ENCODE measurements at places on chromosomes 7 and 10.

DNA sequence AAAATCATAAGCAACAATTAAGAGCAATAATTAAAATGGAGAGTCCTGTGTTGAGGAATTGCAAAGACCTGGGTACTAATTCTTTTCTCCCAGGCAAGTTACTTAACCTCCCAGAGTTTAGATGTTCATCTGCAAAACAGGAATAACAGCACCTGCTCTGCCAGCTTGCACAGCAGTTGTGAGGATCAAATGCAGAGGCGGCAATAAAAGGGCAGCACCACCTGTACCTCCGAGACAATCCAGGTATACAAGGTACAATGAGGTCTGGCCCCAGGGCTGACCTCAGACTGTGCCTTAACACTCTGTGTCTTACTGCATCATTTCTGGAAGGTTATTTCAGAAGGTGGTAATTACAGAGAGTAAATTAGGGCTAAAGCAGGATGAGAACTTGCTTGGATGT is 14.5 kb upstream of the FAM204A start:
- DNase-seq, result no peak

GRCh38 chr7:156504006-156504405 is 136.6 kb upstream of the RNF32 start:
- no peak for DNase-seq

GRCh38 chr7:99409192-99409572 is 413 bp downstream of the BUD31 start:
- peak; percentile 19 for DNase-seq

GRCh38 chr10:15704581-15704968 is 15.1 kb downstream of the ITGA8 start:
- peak; percentile 63 for DNase-seq

GRCh38 chr10:94402843-94403379 is 570 bp downstream of the TBC1D12 start:
- no peak for DNase-seq

- no peak for DNase-seq
These were observed 262.7 kb downstream of the WDR11 start for GRCh38 chr10:121113911-121114310.

- no peak for DNase-seq
These were observed 88.4 kb downstream of the DIP2C start for GRCh38 chr10:600876-601659.

GRCh38 chr10:36888925-36889573 is 236.3 kb upstream of the ANKRD30A start:
- peak; percentile 36 for DNase-seq

GRCh38 chr10:88107296-88108097 is 244.1 kb downstream of the PTEN start:
- DNase-seq, result no peak

- DNase-seq, result peak; percentile 42
These were observed 22.2 kb downstream of the PSPH start for GRCh38 chr7:56028942-56029630.

DNA sequence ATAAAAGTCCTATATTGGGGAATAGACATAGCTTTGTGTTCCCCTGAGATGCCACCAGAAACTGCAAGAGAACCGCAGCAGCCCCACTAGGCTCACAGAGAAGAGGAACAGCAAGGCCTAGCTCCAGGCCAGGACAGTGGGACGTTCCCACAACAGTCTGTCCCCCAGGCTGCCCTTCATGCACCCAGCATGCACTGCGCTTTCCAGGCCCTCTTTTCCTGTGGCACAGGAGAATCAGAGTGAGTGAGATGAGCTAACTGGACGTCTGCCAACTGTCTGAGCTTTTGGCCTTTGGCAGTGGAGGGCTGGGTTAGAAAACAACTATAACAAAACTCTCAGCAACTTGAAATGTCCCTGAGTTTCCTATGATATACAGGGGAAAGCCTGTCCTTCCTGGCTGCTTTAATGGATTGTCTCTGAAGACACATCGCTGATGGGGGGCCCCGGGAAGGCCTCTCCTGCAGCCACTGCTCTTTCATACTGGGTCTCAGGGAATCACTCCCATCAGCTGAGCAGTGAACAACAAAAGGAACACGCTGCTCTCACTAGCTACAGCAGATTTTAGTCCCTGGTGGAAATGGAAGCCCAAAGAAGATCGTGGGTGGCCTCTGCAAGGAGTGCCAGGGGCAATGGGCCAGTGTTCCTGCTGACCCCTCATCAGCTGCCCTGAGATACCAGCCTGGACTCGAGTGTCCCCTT is 53.5 kb downstream of the PODXL start:
- peak; percentile 83 for DNase-seq

Measured in choroid plexus epithelial cell (primary cell).